LHCN-M2 (cell line): ENCODE measurements at places on chromosomes 6 and 20.

DNA sequence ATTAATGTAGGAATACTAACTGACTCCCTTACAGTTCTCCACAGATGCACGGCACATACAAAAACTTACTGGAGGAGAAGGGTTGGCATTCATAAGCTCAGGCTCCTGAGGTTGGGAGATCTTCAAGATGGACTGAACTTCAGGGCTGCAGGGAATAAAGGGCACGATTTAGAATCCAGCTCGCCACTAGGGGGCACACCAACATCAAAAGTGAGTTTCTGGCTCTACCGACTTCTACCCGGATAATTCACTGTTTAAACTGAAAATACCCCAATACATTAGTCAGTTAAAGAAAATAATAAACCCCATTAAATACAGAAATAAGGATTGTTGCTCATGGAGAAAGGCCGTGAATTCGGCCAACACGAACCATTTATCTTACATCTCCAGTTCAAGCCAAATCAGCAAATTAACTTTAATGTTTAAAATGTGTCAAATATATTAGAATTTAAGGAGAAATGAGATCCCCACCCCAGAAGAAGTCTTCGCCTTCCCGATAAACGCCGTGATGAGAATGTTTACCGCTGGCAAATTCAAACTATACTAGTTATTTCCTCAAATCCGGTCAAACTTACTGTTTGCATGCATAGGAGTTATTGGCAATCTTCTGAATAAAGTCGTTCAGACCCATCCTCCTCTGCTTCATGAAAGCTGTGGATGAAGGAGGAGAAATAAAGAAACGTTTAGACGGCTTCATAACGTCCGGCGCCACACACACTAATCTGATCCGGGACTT lies 121.7 kb upstream of the SLC2A12 start:
- DNase-seq, result peak; percentile 86

GRCh38 chr6:43897571-43898302 lies 127.7 kb downstream of the VEGFA start:
- DNase-seq, result peak; percentile 21

GRCh38 chr6:122717350-122717749 lies 62.2 kb upstream of the FABP7 start:
- DNase-seq, result peak; percentile 63

- no peak for DNase-seq
Measured at GRCh38 chr6:13044390-13044789, 283.9 kb downstream of the TBC1D7 start.

DNA sequence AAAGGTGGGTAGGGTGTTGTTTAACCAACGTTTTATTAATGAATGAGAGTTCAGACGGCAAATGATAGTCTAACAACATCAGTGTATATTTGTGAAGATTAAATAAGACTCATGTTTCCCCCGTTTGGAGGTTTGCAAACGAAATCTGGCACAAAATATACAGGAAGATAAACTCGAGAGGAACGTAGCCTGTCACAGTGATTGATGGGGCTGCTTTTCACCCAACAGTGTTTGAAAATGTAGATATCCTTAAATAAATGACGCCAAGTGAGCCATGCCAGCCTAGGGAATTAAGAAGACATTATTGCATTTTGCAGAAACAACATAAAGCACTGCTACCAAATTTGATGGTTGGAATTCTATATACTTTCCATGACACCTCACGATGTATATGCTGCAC lies 696.5 kb upstream of the FLRT3 start:
- no peak for DNase-seq

GRCh38 chr6:18427296-18427695 lies 40.1 kb downstream of the RNF144B start:
- DNase-seq, result no peak

DNA sequence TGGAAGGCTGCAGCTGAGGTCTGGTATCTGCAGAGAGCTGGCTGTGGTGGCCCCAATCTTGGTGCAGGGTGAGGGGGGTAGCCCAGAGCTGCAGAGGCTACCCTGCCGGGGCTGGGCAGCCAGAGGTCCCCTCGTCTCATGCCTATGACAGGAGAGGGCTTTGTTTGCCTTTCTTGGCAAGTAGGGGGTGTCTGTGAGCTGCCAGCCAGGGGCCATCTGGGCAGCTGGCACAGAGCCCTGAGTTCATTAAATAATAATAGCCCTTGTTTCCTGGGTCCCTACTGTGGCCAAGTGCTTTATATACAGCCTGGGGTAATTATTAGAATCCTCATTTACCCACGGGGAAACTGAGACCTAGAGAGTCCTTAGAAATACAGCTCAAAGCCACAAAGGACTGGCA lies 66.6 kb downstream of the EZR start:
- DNase-seq, result no peak

GRCh38 chr6:84731901-84732300 lies 32.5 kb downstream of the TBX18 start:
- DNase-seq, result no peak

DNA sequence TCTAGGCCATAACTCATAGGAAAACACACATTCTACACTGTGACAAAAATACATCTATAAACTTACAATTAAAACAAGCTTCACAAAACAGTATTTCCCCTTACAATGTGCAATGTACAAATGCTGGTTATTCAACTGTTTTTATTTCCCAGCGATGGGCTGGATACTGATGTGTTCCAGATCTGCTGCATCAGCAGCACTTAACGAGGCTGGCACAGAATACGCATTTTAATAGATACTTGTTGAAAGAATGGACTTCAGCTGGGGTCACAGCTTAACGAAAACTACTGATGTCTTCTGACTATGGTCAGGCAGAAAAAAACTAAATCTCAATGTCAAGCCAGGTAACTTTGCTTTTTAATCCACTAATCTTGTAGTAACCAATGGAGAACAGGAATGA lies 70.9 kb downstream of the B4GALT5 start:
- DNase-seq, result no peak

DNA sequence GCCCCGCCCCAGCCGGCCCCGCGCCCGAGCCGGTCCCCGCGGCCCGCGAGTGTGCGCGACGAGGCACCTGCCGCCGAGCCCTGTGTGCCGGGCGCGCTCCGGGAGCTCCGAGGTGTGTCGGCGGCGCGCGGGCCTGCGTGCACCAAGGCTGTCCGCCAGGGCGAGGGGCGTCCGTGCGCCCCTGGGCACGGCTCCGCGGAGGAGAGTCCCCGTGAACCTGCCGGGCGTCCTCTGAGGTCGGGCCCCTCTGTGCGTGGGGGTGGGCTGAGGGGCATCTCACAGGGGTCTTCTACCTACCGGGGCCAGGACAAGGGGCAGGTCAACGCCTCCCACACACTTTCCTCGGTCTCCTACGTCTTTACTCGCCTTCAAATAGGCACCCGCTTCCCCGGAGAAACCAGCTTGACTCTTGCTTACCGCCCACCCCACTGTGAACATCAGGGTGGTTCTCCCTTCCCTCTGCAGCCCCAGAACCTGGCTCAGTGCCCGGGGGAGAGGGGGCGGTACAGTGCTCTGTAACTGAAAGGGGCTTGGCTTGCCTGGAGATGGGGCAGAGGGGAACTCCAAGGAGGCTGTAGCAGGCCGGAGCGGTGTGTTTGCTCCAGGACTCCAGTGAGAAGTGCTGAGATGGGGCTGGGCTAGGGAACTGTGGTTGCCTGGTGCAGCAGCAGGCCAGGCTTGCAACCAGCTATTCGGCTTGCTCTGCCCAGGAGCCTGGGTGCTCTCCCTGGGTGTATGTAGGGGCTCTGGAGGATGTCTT lies at the start of gene SAMD10:
TSS of gene SAMD10 (minus strand) at position 86 of the 760 bp plus-strand sequence. CDS start 175 bp downstream, outside the sequence.
- no peak for DNase-seq

- DNase-seq, result peak; percentile 84
Measured at GRCh38 chr6:143336446-143337152, 113.9 kb downstream of the ADAT2 start.

GRCh38 chr6:38973178-38974057 lies 75.2 kb upstream of the GLP1R start:
- peak; percentile 59 for DNase-seq

DNA sequence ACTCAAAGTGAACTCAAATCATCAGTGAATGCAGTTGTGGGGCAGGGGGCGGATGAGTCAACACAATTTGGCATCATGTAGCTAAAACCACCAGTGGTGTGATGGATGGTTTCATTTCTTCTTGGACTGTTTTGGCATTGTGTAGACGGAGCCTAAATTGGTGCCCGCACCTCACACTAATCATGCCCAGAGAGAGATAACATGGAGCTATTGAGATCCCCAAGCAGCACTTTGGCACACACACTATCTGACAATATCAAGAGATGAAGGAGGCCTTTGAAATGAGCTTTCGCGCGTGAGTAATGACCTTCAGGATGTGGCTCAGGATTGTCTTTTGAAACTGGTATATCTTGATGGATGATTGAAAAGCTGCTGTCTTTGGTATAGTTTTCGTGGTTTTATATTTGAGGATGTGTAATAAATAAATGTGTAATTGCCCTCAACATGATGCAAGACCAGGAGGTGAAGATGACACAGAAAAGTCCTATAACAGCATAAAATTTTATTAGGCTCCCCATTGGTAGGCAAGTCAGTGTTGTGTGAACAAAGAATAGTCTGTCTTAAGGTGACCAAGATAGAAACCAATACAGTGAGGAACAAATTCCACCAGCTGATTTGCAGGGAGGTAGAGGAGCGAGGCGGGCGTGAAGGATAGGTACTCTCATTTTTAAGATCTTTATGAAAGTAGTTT lies 174.2 kb downstream of the TSHZ2 start:
- DNase-seq, result no peak

- DNase-seq, result no peak
Measured at GRCh38 chr6:105080279-105080678, 99.5 kb downstream of the POPDC3 start.

DNA sequence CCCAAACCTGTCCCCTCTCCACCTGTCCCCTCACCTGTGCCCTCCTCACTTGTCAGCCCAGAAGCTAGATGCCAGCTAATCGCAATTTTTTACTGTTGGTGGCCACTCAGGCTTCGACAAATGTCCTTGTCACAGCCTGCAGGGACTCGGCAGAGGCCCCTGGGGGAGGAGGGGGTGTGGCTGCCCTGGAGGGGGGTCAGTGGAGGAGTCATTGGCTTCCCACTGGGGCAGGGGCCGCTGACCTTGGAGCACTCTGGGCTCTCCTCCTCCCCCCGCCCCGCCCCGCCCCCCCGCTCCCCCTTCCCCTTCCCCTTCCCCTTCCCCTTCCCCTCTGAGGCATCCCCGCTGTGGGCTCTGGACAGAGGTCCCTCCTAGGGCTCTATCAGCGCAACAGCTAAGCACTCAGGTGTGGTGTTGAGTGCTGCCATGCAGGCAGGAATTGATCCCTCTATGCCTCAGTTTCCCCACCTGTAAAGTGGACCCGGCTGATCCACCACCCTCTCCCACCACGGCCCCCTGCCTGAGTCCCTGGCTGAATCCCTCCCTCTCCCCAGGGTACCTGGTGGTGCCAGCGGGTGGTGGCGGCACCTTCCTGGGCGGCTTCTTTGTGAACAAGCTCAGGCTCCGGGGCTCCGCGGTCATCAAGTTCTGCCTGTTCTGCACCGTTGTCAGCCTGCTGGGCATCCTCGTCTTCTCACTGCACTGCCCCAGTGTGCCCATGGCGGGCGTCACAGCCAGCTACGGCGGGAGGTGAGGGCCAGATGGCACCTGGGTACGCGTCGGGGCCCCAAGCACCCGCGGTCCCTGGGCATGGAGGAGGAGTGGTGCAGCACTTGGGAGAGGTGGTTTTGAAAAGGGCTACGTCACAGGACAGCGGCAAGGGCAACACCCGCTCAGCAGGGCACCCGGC lies 23.8 kb downstream of the SLCO4A1 start:
- no peak for DNase-seq

GRCh38 chr20:54692168-54692887 lies 216.9 kb downstream of the DOK5 start:
- DNase-seq, result no peak

DNA sequence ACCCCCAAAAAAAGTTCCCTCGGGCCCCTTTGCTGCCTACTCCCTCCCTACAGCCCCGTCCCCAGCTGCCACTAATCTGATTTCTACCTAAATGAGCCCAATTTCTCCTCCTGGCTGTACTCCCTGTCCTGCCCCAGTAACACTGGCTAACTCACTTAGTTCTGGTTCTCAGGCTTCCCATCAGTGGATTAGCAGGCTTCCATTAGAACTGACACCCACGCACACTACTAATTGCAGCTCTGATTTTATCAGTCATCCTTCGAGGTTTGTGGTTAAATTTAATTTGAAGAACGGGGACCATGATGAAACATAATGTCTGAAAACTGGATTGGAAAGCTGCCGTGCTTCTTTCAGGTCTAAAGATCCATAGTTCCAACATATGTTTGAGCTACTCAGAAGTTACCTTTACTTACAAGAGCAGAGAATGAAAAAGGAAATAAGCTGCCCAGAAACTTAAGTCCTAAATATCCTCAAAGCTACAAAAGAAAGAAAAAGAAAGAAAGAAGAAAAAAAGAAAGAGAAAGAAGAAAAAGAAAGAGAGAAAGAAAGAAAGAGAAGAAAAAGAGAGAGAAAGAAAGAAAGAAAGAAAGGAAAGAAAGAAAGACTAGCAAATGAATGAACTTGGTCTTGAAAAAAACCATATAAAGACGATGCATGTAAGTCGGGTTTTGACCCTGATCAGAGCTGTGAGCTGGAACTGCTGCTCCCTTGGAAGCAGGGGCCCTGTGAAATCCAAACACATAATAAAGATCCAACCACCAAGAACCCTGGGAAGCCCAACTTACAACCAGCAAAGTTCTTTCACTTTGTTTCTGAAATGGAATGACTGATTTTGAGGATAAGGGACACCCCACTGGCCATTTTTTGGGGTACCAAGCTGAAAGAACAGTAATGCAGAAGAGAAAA lies 51.7 kb downstream of the CNKSR3 start:
- no peak for DNase-seq

GRCh38 chr20:45592574-45593189 lies 13.6 kb upstream of the WFDC8 start:
- peak; percentile 74 for DNase-seq

GRCh38 chr6:72976484-72976883 lies 248.8 kb downstream of the KHDC1L start:
- no peak for DNase-seq

- DNase-seq, result peak; percentile 28
Measured at GRCh38 chr6:166989427-166990032, 9.7 kb upstream of the CEP43 start.

DNA sequence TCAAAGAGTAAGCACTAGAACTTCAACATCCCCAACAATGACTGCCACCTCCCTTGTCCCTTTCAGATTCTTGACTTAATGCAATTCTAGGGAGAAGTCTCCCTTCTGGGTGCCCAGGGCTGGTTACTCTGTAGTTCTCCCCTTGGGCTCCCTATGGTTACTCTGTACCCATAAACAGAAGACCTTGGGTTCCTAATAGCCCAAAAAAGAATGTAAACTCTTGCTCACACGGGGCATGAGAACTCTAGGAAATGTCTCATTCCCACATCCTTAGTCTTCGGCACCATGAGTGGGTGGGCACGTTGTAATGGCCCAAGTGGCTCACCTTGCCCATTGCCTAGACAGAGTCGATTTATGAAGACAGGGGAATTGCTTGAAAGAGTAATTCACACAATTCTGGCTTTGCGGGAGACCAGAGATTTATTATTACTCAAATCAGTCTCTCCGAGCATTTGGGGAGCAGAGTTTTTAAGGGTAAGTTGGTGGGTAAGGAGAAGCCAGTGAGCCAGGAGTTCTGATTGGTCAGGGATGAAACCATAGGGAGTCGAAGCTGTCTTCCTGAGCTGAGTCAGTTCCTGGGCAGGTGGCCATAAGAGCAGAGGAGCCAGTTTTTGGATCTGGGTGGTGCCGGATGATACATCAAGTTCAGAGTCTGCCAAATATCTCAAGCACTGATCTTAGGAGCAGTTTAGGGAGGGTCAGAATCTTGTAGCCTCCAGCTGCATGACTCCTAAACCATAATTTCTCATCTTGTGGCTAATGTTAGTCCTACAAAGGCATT lies 61.2 kb upstream of the SIRPG start:
- peak; percentile 46 for DNase-seq

GRCh38 chr6:33424855-33425667 lies 5.2 kb downstream of the SYNGAP1 start:
- DNase-seq, result no peak

GRCh38 chr6:1453024-1453423 lies 63.6 kb downstream of the FOXF2 start:
- DNase-seq, result no peak

GRCh38 chr20:10665027-10665561 lies 8.7 kb downstream of the JAG1 start:
- no peak for DNase-seq
